ENCODE measurements at places on chromosomes 2 and 18. TPM values are rescaled to one million over a fixed set of nuclear protein-coding genes. Genes with fewer than 3 reads are reported as not detected.

SPHKAP gene
- total RNA-seq: not detected

DNA sequence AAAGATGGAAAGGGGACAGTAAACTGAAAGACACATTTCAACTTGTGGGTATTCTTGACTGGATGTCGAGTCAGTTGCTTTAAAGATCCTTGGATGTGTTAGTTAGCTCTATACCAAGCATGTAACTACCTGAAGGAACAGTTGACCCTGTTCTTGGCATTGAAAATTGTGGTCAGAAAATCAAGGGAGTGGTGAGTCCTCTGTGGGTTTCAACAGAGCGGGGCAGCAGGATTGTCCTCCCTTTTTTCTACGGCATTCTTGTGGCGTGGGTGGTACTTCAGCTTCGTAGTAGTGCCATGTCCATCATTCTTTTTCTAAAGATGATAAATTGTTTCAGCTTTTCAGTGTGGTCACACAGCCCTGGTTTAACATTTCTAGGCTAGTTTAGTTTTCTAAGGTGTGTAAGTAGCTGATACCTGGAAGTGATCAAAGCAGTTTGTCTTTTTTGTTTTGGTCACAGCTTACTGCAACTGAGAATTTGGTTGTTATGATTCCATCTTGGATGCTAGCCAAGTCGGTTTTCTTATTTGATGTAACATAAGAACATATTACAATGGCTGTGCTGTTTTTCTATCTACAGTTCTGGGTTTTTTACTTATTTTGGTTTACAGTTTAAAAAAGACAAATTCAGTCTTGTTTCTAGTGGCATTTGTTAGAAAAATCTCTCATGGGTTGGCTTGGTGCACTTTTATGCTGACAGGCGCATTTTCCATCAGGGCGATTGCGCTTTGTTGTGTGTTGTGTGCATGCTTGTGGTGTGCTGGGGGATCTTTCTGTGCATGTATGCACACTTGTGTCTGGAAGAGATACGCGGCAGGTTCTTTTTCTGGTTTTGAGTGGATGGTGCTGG, 84.7 kb downstream of the ZNF407 start:
- no peak for DNase-seq
- H3K4me1 ChIP-seq: no peaks in the 10 kb centered on the region
- H3K4me3 ChIP-seq: no peak overlapping the region
- no peak overlapping the region for H3K27ac ChIP-seq
- no peaks in the 10 kb centered on the region for H3K27me3 ChIP-seq

TPGS2 gene
- total RNA-seq: 98.8 TPM

NDUFV2 gene
- 95.9 TPM for total RNA-seq

- H3K27me3 ChIP-seq: no peaks in the 10 kb centered on the region
- peaks cover 60% of the 10 kb centered on the region for H3K4me1 ChIP-seq
- DNase-seq: peak; percentile 95
Measured at GRCh38 chr2:162072181-162072702, 1.8 kb downstream of the DPP4 start.

DNA sequence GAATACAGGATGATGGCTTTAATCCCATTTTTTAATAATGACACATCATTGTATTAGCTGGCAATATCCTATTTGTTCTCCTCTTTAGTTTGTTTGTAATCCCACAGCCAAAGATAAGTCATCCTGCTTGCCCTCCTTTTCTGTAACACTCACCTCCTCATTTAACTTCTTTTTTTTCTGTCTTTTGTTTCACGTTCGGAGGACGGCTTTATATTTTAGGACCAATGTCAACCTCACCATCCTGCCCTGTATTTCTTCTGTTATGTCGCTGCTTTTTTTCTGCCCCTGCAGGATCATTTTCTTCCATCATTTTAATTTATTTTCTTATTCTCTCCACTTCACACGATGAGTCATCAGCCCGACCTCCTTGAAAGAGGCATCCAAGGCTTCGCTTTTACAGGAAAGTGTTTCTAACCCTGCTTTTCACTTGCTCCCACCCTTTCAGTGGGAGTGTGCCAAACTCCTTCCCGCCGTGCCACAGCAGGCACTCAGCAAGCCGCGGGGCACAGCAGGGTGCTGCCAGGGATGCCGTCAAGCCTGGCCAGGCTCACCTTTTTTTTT, 11.4 kb downstream of the RAB31 start:
- no peaks in the 10 kb centered on the region for H3K27me3 ChIP-seq
- DNase-seq: peak; percentile 87
- H3K4me3 ChIP-seq: peak overlapping the region; percentile 34
- H3K4me1 ChIP-seq: peaks cover 20% of the 10 kb centered on the region
- H3K27ac ChIP-seq: peak overlapping the region; percentile 68

ARHGAP25 gene
- total RNA-seq: 0.29 TPM

GRCh38 chr2:159013103-159013502, 44.7 kb downstream of the TANC1 start:
- no peak for DNase-seq
- H3K27me3 ChIP-seq: no peaks in the 10 kb centered on the region
- peaks cover 6% of the 10 kb centered on the region for H3K36me3 ChIP-seq
- peaks cover 23% of the 10 kb centered on the region for H3K4me1 ChIP-seq
- H3K27ac ChIP-seq: no peak overlapping the region
- no peak overlapping the region for H3K4me3 ChIP-seq
